ENCODE measurements at places on chromosomes 4 and X.

- no peaks in the 10 kb centered on the region for H3K4me1 ChIP-seq
- H3K36me3 ChIP-seq, result no peaks in the 10 kb centered on the region
- no peak overlapping the region for H3K27ac ChIP-seq
- H3K27me3 ChIP-seq, result no peaks in the 10 kb centered on the region
- no peak for DNase-seq
Measured at GRCh38 chr4:133559987-133560386, 410.9 kb downstream of the PCDH10 start.

GRCh38 chr4:184251670-184251980 is 34.0 kb upstream of the ENPP6 start:
- peaks cover 2% of the 10 kb centered on the region for H3K27me3 ChIP-seq
- H3K4me1 ChIP-seq, result peaks cover 36% of the 10 kb centered on the region
- peak overlapping the region; percentile 90 for H3K27ac ChIP-seq
- peak overlapping the region; percentile 13 for H3K4me3 ChIP-seq
- no peaks in the 10 kb centered on the region for H3K36me3 ChIP-seq
- DNase-seq, result peak; percentile 49

DNA sequence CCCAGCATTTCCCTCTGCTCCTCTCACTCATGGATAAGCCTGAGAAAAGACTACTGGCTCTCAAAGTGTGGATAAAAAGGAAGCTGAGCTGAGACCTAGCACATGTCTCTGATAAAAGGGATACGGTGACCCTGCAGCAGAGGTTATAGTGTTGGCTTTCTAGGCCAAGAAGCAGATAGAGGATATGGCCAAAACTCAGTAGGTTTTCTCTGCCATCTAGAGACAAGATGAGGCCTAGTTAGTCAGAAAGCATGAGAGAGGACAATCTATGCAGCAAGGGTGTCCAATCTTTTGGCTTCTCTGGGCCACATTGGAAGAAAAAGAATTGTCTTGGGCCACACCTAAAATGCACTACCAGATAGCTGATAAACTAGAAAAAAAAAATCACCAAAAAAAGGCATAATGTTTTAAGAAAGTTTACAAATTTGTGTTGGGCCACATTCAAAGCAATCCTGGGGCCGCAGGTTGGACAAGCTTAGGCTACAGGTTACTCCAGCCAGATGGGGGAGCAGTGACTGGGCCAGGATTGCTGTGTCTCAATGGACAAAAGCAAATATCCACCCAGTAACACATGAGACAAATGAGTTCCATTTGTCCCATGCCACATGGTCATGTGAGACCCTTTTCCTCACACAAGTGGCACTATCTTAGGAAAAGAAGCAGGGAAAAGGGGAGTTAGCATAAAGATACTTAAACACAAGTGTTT is 411.4 kb downstream of the INPP4B start:
- H3K4me1 ChIP-seq, result peaks cover 27% of the 10 kb centered on the region
- no peaks in the 10 kb centered on the region for H3K27me3 ChIP-seq
- H3K36me3 ChIP-seq, result peaks cover 3% of the 10 kb centered on the region
- H3K27ac ChIP-seq, result peak overlapping the region; percentile 32

GRCh38 chr4:102153391-102153790 is 191.9 kb downstream of the SLC39A8 start:
- H3K27ac ChIP-seq, result no peak overlapping the region
- no peak overlapping the region for H3K4me3 ChIP-seq
- peaks cover 3% of the 10 kb centered on the region for H3K27me3 ChIP-seq

DNA sequence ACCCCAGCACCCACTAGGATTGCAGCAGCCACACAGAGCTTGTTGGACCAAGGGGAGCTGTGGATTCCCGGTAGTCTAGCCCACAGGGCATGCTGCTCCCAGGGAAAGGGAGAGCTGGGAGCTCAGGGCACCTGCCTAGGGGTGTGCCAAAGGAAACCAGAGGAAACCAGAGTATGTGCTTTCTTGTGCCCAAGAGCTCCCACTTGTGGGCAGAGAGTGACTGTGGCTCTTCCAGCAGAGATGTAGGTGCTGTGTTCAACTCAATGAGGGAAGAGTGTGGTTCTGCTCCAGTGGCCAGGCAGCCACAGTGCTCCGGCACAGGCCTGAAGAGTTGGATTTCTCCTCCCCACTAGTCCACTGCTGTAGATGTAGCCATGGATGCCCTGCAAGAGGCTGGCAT is 1050.0 kb upstream of the INTU start:
- no peak for DNase-seq
- H3K27me3 ChIP-seq, result no peaks in the 10 kb centered on the region
- no peaks in the 10 kb centered on the region for H3K4me1 ChIP-seq
- H3K4me3 ChIP-seq, result no peak overlapping the region
- no peaks in the 10 kb centered on the region for H3K36me3 ChIP-seq

DNA sequence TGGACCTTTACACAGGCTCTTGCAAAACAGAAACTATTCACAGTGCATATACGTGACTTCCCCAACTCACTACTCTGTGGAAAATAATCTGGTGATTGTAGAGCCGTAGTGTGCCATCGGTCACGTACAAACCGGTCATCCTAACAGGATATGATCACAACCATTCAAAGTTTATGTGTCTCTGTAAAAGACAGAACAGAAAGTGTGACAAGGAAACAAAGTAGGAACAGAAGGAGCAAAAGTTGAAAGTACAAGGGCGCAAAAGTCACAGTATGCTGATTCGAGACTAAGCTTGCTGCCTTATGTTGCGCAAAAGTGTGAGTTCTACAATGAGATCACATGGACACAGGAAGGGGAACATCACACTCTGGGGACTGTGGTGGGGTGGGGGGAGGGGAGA is 18.6 kb downstream of the MEPE start:
- no peak overlapping the region for H3K4me3 ChIP-seq
- H3K36me3 ChIP-seq, result no peaks in the 10 kb centered on the region
- H3K27ac ChIP-seq, result no peak overlapping the region
- DNase-seq, result no peak
- peaks cover 9% of the 10 kb centered on the region for H3K4me1 ChIP-seq

- H3K4me3 ChIP-seq, result no peak overlapping the region
- H3K27ac ChIP-seq, result no peak overlapping the region
- H3K4me1 ChIP-seq, result no peaks in the 10 kb centered on the region
- no peak for DNase-seq
- peaks cover 7% of the 10 kb centered on the region for H3K36me3 ChIP-seq
Measured at GRCh38 chr4:4651811-4652755, 110.2 kb upstream of the STX18 start.

DNA sequence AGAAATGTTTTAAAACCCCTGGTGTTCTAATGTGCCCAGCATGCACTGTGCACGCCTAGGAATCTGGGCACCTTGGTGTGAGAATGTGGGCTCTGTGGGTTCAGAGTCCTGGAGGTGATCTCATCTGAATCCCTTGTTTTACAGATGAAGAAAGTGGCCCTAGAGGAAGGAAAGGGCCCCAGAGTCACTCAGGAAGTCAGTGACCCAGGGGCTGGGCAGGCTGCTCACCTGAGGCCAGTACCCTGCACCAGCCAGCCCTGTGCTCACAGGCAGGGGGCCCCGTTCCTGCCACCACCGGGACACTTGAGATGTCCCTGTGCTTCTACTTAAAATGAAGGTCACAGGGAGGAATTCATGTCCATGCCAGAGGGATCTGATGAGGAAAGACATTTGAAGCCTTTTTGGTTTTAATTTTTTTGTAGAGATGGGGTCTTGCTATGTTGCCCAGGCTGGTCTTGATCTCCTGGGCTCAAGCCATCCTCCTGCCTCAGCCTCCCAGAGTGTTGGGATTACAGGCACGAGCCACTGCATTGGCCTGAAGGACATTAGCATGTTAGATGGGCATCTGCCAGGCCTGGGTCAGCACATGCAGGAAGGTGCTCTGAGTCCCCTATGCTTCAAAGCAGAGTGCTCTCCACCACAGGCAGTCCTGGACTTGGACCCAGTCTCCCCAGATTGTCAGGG is 7.4 kb upstream of the S100P start:
- H3K27me3 ChIP-seq, result no peaks in the 10 kb centered on the region
- no peak overlapping the region for H3K4me3 ChIP-seq
- H3K4me1 ChIP-seq, result peaks cover 39% of the 10 kb centered on the region

GRCh38 chrX:70044541-70045245 is 5.0 kb downstream of the AWAT2 start:
- H3K4me3 ChIP-seq, result no peak overlapping the region
- H3K27me3 ChIP-seq, result no peaks in the 10 kb centered on the region
- H3K27ac ChIP-seq, result no peak overlapping the region
- no peaks in the 10 kb centered on the region for H3K36me3 ChIP-seq
- H3K4me1 ChIP-seq, result no peaks in the 10 kb centered on the region

- H3K4me3 ChIP-seq, result no peak overlapping the region
- no peak overlapping the region for H3K27ac ChIP-seq
- no peaks in the 10 kb centered on the region for H3K36me3 ChIP-seq
- no peaks in the 10 kb centered on the region for H3K4me1 ChIP-seq
Measured at GRCh38 chr4:99608417-99608816, 33.8 kb downstream of the MTTP start.

GRCh38 chrX:103279624-103280023 is 3.1 kb upstream of the TCEAL5 start:
- H3K27me3 ChIP-seq, result peaks cover 42% of the 10 kb centered on the region
- peaks cover 8% of the 10 kb centered on the region for H3K4me1 ChIP-seq
- H3K27ac ChIP-seq, result no peak overlapping the region
- H3K36me3 ChIP-seq, result no peaks in the 10 kb centered on the region
- no peak overlapping the region for H3K4me3 ChIP-seq

- no peaks in the 10 kb centered on the region for H3K36me3 ChIP-seq
- H3K27ac ChIP-seq, result no peak overlapping the region
- H3K27me3 ChIP-seq, result peaks cover 2% of the 10 kb centered on the region
- H3K4me1 ChIP-seq, result no peaks in the 10 kb centered on the region
Measured at GRCh38 chr4:95360906-95361695, 187.7 kb downstream of the UNC5C start.

DNA sequence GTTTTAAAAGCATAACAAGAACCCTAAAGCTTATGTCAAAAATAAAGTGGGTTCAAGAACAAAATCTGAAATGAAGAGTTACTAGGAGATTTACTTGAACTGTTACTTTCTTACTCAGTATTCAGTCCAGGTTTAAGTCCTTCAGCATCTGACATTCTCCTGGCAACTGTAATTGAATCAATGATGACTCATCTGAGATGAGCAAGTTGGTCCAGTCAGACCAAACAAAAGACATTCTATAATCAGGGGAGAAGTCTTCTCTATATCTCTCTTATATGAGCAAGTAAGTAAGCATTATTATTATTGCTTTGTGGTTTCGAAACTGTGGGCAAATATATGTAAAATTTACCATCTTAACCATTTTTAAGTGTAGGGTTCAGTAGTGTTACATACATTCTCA is 34.6 kb downstream of the MAP9 start:
- no peak overlapping the region for H3K27ac ChIP-seq
- no peaks in the 10 kb centered on the region for H3K4me1 ChIP-seq
- peaks cover 8% of the 10 kb centered on the region for H3K36me3 ChIP-seq
- no peak for DNase-seq
- peaks cover 1% of the 10 kb centered on the region for H3K27me3 ChIP-seq
- H3K4me3 ChIP-seq, result no peak overlapping the region

DNA sequence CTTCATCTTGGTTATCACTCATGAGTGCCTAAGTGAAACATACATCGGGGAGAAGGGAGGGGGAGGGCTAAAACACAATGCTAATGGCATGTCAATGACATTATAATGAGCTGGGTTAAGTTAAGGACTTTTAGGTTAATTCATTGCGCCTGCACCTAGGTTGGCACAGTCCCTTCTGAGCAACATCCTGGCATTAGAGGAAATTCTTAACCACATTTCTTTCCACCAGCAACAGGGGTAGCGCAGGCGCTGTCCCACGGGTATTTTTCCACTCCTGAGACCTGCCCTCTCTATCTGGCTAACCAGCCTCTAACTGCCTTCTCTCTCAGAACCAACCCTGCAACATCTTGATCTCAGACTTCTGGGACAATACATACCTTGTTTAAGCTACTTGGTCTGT is 39.0 kb upstream of the PROM1 start:
- peaks cover 35% of the 10 kb centered on the region for H3K4me1 ChIP-seq
- peak overlapping the region; percentile 44 for H3K4me3 ChIP-seq
- H3K27ac ChIP-seq, result peak overlapping the region; percentile 91

- H3K36me3 ChIP-seq, result no peaks in the 10 kb centered on the region
- H3K27me3 ChIP-seq, result no peaks in the 10 kb centered on the region
- no peak for DNase-seq
- H3K4me3 ChIP-seq, result no peak overlapping the region
Measured at GRCh38 chr4:61596606-61597340, 396.6 kb downstream of the ADGRL3 start.

DNA sequence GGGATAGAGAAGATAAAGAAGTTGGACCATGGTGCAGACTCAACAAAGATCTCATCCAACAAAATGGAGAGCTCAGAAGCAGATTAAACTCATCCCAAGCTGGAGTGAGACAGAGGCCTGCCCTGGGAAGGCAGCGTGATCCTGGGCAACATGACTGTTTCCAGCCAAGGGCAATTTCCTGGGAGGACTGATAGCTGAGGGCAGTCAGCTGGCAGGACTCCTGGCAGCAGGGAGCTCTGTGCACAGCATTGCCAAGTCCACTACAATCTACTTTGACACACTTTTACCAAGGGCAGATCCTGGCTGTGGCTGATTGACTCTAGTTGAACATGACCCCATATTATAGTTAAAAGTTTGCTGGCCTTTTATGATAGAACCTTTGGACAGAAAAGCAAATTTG is 357.3 kb upstream of the RASGEF1B start:
- H3K36me3 ChIP-seq, result peaks cover 4% of the 10 kb centered on the region
- peaks cover 20% of the 10 kb centered on the region for H3K4me1 ChIP-seq
- no peak overlapping the region for H3K27ac ChIP-seq
- DNase-seq, result no peak

- H3K4me1 ChIP-seq, result no peaks in the 10 kb centered on the region
- H3K4me3 ChIP-seq, result no peak overlapping the region
- no peaks in the 10 kb centered on the region for H3K36me3 ChIP-seq
Measured at GRCh38 chrX:115949900-115950822, 220.4 kb upstream of the AGTR2 start.

- peaks cover 5% of the 10 kb centered on the region for H3K36me3 ChIP-seq
- no peak overlapping the region for H3K27ac ChIP-seq
- no peaks in the 10 kb centered on the region for H3K4me1 ChIP-seq
- H3K27me3 ChIP-seq, result no peaks in the 10 kb centered on the region
- no peak overlapping the region for H3K4me3 ChIP-seq
Measured at GRCh38 chrX:131746491-131746968, 202.7 kb downstream of the OR13H1 start.

DNA sequence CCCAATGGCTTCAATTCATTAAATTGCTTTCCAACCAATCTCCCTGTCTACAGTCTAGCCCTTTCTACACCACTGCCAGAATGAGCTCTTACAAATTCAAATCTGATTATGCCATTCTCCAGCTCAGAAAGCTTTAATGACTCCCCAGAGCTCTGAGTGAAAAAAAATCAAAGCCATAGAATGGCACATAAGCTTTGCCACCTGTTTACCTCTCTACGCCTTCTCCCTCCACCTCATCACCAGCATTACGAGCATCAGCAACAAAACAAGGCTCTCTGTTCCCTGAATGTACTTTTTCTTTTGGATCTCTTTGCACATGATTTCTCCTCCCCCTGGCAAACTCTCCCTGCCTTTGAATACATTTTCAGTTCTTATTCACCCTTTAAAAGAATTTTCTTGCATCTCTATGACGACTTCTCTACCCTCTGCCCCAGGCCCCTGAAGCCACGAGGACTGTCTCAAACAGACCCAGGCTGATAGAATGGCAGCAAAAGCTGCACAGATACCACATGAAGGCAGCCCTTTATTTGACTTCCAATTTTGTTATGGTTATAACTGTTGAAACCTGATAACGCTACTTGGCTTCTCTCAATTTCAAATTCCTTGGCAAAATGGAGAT is 516.0 kb downstream of the PCDH7 start:
- no peak for DNase-seq
- no peaks in the 10 kb centered on the region for H3K36me3 ChIP-seq
- no peak overlapping the region for H3K27ac ChIP-seq
- H3K27me3 ChIP-seq, result no peaks in the 10 kb centered on the region
- H3K4me1 ChIP-seq, result no peaks in the 10 kb centered on the region

GRCh38 chr4:3402491-3403347 is 39.0 kb upstream of the HGFAC start:
- H3K27me3 ChIP-seq, result no peaks in the 10 kb centered on the region
- H3K36me3 ChIP-seq, result no peaks in the 10 kb centered on the region
- no peak overlapping the region for H3K27ac ChIP-seq
- no peaks in the 10 kb centered on the region for H3K4me1 ChIP-seq
- no peak overlapping the region for H3K4me3 ChIP-seq

Data from activated naive CD8-positive, alpha-beta T cell treated with anti-CD3 and anti-CD28 coated beads, Interleukin-2, amount 50 U/mL, for 24 hours (primary cell).